OCI-LY7 (cell line): ENCODE measurements at places on chromosomes 1 and 21.
A peak's percentile ranks its signal among the peaks of the same experiment; 100 is the strongest.

DNA sequence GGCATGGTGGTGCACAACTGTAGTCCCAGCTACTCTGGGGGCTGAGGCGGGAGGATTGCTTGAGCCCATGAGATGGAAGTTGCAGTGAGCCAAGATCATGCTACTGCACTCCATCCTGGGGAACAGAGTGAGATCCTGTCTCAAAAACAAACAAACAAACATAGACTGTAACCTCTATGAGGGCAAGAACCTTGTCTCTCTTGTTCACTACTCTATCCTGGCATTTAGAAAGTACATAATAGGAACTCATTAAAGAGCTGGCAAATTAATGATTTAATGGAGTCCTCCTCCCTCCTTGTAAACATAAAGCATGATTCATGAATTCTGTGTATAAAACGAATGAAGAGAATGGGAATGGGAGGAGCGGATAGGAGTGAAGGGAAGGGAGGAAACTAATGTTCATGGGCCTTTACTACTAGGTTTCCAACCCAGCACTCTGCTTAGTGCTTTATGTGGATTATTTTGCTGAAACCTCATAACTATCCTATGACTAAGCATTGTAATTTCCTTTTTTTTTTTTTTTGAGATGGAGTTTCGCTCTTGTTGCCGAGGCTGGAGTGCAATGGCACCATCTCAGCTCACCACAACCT is 8.6 kb downstream of the LMOD1 start:
- no peak for DNase-seq

DNA sequence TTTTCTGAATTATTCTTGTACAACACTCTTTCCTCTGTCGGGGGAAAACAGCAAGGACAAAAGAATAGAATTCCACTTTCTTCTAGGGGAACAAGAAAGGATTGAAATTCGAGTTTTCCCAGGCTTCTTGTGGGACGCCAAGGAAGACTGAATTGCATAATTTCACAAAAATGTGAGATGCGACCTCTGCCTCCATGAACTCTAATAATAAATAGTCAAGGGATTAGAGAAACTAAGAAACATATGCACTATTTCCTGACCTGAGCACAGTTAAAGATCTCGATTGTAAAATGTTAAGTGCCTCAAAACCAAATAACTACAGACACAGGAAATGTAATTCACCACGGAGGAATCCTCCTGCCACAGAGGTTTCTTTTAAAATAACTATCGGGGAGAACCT is 117.3 kb upstream of the MARK1 start:
- DNase-seq: no peak

DNA sequence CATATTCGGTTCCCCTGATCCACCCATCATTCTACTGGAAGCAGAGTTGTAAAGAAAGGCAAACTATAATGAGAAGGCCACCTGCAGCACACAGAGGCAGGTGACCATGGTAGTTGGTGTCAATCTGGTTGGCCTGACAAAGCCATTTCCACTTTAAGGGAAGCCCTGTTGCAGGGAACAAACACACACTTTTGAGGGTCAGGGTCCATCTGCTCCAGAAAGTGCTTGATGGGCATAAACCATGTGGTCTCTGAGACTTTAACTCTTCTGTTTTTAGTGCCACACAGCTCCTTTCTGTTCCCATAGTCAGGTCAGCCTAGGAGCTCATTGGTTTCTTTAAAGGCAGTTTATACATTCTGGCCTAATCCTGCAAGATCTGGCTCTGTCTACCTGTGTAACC is 17.5 kb upstream of the BOLA1 start:
- DNase-seq: no peak

DNA sequence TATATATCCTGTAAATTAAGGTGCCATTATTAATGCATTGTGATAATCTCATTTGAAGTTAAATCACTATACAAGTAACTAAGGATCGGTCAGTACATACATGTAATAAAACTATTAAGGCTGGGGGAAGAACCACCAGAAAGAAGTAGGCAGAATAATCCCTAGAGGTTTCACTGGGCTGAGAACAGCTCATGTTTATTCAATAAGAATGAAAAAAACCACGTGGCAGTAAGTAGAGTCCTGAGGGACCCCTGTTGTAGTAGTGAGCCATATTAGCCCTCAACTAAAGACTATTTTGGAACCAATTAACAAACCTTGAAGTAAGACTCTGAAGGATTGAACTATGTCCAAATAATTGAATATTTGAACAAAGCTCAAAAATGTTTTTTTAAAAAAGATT is 46.9 kb upstream of the ADAM30 start:
- no peak for DNase-seq

GRCh38 chr1:52683367-52683940 is 14.7 kb downstream of the COA7 start:
- no peak for DNase-seq

- no peak for DNase-seq
These were observed 8.2 kb downstream of the ZSWIM5 start for GRCh38 chr1:45198185-45198584.

GRCh38 chr1:9850442-9851162 is 26.8 kb upstream of the CLSTN1 start:
- peak; percentile 72 for DNase-seq

DNA sequence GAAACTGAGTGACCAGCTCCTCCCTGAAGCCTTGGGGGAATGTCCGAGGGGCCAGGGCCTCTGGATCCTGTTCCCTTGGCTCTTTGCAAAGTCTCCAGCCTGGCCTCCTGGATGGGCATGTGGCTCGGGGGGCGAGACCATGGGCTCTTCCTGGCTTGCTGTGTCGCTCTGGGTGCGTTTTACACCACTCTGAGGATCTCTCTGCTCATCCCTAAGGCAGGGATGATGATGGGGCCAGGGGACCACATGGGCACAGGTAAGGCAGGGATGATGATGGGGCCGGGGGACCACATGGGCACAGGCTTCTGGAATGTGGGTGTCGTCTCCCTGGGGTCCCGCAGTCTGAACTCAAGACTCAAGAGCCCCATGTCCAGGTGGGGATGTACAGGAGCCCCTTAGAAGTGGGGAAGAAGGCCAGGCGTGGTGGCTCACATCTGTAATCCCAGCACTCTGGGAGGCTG is 17.7 kb downstream of the TP73 start:
- DNase-seq: no peak

- no peak for DNase-seq
These were observed 544 bp upstream of the ZP4 start for GRCh38 chr1:237891266-237891665.

DNA sequence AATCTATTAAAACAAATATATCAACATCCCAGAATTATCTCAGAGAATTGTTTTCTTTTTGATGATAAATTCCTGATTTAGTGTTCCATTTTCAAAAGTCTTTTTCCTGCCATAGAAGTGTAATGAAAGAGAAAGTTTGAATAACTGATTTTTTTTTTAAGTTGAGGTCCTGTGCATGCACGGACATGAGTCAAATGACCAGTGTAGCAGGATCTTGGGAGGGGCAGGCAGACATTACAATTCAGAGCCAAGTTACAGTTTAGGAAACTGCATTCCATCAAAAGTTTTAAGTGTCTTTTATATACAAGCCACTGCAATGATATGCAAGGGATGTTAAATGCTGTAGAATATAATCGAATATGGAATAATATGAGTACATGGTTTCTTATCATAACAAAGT is 227.5 kb downstream of the HMCN1 start:
- DNase-seq: no peak

DNA sequence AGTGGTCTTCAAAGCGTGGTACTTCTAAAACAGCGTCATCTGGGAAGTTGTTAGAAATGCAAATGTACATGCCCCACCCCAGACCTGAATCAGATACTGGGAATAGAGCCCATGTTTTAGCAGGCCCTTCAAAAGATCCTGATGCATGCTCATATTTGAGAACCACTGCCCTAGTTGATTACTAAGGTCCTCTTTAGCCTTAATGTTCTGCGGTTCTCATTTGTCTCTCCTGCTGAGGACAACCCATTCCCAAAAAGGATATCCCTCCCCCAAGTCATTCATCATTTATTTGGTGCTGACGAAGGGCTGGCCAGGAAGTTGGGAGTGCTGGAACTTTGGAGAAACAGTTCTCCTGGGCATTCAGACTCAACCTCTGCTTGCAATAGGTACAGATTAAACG is 92.4 kb upstream of the RALGPS2 start:
- DNase-seq: no peak

GRCh38 chr1:210483821-210484220 is 155.1 kb downstream of the HHAT start:
- no peak for DNase-seq

DNA sequence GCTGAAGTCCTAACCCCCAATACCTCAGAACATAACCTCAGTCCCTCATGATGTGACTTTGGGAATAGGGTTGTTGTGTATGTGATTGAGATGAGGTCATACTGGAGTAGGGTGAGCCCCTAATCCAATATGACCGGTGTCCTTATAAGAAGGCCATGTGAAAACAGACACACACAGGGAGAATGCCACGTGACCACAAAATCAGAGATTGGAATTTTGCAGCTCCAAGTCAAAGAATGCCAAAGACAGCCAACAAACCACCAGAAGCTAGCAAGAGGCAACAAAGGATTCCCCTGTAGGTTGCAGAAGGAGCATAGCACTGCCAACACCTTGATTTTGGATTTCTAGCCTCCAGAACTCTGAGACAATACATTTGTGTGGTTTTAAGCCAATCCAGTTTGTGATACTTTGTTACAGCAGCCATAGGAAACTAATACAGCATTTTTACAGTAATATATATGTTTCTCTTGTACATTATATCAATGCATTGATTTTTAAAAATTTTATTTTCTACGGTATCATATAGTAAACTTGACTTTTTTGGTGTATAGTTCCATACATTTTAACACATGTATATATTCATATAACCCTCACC is 5.4 kb downstream of the ZSWIM5 start:
- no peak for DNase-seq

DNA sequence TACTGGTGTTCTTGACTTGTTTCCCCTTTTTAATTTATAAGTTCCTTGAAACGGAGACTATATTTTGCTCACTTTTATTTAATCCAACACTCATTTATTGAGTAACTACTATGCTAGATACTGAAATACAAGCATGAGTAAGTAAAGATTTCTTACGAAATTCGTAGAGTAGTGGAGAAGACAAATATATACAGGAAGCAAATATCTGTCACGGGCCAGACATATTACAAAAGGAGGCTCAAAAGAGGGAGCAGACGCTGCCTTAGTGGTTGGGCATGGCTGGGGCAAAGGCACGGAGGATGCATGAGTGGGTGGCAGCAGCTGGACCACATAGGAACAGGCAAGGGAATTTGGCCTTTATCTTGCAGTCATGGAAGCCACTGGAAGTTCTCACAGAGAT is 6.8 kb downstream of the NCF2 start:
- no peak for DNase-seq

DNA sequence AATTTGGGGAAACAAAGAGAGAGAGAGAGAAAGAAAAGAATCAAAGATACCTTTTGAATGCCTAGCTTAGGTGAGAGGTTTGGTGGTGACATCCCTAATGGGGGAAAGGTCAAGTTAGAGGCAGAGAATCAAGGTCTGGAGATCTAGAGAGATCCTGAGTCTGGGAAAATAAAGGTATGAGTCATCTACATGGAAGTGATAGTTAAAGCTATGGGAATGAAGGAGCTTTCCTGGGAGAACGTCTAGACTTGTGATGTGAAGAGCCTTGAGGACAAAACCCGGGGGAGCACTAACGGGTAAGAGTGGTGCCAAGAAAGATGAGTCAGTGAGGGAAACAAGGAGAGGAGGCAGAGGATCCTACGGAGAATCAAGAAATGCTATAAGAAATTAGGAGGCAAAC is 110.8 kb upstream of the RUNX1 start:
- no peak for DNase-seq

DNA sequence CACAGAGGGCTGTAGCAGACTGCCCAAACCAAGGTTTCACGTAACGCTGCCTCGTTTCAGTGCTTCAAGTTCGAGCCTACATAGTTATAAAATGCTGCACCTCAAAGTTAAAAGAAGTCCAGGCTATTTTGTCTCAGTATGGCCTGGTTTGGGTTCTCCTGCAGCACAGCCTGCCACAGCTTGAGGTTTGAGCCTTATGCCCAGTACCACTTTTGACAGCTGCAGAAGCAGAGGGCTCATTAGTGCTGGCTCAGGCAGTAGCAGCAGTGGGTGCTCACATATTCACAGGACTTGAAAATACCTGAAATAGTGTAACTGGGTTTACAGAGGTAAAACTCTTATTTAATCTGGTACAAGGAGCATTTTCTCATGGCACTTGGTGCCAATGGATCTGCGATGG is 15.3 kb downstream of the SPATA46 start:
- no peak for DNase-seq

DNA sequence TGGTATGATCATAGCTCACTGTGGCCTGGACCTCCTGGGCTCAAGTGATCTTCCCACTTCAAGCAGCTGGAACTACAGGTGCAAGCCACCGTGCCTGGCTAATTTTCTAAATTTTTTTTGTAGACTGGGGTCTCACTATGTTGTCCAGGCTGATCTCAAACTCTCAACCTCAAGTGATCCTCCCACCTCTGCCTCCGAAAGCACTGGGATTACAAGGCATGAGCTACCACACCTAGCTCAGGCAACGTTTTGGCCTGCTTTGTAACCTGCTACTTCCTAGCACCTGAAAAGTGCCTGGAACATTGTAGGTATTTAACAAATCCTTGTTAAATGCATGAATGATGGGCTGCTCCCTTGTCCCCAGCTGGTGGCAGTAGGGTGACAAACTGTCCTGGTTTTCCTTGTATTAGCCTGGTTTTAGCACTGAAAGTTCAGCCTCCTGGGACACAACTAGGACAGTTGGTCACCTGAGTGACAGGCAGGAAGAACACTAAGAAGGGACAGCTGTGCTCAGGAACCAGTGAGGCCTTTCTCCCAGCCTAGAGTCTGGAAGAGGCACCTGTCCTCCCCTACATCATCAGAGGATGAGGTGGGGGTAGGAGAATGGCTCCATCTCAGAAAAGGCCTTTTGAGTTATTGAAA is 88.5 kb upstream of the CD34 start:
- DNase-seq: no peak

DNA sequence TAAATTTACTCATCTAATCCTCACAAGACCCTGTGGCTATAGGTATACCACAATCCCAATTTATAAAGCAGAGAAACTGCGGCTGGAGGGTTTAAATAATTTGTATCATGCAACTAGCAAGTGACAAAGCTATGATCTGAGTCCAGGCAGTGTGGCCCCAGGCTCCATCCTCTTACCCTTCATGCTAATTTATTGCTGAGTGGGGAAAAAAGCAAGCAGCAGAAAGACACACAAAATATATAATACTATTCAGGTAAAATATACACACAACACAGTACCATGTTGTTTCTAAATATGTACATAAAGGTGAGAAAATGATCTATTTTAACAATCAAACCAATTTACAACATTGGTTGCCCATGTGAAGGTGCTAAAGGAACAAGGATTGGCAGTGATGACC is 17.3 kb upstream of the LORICRIN start:
- DNase-seq: no peak

- no peak for DNase-seq
These were observed 146.0 kb upstream of the JUN start for GRCh38 chr1:58929671-58930325.

- DNase-seq: no peak
These were observed 62.1 kb downstream of the SNX7 start for GRCh38 chr1:98723574-98723973.

GRCh38 chr1:159990005-159990404 is 36.0 kb upstream of the SLAMF9 start:
- no peak for DNase-seq

- DNase-seq: no peak
These were observed 9.1 kb upstream of the COA7 start for GRCh38 chr1:52706941-52707926.
